ENCODE measurements at places on chromosomes 7 and 10.

DNA sequence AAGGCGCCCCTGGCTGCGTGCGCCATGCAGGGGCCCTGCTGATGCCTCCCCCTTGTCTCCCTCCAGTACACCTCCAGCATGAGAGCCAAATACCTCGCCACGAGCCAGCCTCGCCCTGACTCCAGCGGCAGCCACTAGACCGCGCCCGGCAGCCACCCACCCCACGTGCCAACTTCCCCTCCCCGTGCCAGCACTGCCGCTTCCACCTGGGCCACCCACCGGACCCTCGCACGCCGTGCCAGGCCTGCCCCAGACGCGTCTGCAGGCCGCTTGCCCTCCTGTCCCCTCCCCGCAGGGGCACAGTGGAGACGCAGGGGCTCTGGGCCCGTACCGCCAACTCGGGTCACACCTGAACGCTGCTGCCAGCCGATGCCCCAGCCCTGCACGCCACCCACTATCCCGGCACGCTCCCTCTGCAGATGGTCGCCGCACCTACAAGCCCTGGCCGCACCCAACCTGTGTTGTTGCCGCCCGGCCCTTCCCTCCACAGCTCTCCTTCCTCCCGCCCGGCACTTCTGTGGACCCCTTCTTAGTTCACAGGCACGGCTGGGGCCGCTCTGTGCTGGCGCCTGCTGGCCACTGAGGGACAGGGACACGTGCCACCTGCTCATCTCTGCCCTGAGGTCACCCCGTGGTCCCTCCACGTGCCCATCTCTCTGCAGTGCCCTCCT lies 26.3 kb upstream of the AMZ1 start:
- no peak for DNase-seq

DNA sequence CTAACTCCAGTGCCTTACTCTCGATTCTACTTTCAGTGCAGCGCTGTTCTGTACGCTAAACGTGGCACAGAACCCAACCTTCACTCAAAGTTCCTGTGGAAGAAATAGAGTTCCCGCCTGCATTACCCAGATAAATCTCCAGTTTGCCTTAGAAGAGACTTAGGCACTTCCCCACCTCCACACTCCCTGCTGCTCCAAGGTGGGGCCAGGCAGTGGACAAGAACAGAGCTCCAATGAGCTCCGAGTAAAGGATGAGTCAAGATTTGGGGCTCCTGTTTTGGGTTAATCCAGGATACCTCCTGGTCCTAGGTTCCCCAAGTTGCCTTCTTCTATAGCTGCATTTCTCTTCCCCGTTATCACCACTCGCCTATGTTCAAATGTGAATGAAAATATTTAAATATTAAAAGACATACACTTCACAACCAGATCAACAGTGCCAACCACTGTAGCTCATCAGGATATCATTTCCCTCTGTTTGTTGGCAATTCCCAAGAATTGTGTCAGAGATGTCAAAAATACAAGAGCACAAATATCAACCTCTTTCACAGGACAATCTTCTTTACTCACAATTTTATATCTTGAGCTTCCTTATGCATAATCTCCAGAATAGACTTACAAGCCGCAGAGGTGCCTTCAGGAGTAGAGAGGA lies 48.0 kb downstream of the MALSU1 start:
- no peak for DNase-seq

DNA sequence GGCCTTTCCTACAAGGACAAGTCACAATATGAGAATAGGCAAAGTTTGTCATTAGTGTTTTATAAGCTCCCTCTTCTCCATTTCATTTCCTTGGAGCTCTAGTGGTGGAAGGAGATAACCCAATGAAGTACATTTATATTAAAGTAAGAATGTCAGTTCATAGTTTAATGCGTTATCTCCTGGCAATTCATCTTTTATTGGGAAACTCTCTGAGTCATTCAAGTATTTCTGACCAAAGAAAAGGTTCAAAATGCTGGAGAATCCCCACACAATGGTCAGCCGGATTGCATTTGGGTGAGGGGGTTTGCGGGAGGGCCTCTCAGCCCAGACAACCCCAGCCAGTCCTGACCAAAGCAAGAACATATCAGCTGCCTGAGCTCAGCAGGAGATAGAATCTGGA lies 321.5 kb upstream of the NRP1 start:
- DNase-seq = no peak

DNA sequence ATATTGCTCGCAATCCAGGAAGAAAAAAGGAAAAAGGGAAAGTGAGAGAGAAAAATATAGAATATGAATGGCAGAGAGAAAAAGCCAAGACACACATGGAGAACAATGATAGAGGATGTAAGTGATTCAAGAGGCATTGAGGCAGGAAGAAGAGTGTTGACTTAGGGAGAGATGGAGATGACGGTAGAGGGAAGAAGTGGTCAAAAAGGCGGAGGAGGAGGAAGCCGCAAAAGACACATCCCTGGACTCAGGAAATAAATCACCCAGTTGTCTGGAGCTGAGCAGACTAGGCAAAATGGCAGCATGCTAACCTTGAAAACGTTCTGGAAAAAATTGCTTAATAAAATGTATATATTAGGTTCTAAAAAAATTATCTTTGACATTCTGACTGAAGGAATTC lies 17.7 kb upstream of the GPR37 start:
- DNase-seq = no peak

GRCh38 chr10:10661176-10661575 lies 356.5 kb upstream of the CELF2 start:
- no peak for DNase-seq

GRCh38 chr10:73910764-73911552 lies at the start of gene PLAU:
TSS of gene PLAU (plus strand) at chr10:73911132. CDS start at chr10:73911556, 424 bp downstream.
- peak; percentile 24 for DNase-seq
